Left colon (tissue), 2 donors: ENCODE measurements at places on chromosomes 5 and 9. TPM values are rescaled to one million over a fixed set of nuclear protein-coding genes. Genes with fewer than 3 reads are reported as not detected.

DNA sequence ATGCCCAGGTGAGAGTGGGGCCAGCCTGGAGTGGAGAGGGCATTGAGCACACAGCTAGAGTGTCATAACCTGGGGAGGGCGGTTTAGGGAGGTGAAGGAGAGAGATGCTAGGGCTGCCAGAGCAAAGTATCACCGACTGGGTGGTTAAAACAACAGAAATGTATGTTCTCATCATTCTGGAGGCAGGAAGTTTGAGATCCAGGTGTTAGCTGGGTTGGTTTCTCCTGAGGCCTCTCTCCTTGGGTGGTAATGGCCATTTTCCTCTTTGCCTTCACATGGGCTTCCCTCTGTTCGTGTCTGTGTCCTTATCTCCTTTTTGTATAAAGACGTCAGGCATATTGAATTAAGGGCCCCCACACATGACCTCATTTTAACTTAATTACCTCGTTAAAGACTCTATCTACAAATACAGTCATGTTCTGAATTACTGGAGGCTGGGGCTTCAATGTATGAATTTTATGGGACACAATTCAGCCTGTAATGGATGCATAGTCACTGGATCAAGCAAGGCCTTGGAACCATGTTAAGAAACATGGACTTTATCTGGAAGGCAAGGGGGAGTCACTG lies 118.6 kb upstream of the IL12B start:
- no peak for DNase-seq

GRCh38 chr5:77145666-77146065 lies 58.6 kb upstream of the ZBED3 start:
- no peak for DNase-seq

DNA sequence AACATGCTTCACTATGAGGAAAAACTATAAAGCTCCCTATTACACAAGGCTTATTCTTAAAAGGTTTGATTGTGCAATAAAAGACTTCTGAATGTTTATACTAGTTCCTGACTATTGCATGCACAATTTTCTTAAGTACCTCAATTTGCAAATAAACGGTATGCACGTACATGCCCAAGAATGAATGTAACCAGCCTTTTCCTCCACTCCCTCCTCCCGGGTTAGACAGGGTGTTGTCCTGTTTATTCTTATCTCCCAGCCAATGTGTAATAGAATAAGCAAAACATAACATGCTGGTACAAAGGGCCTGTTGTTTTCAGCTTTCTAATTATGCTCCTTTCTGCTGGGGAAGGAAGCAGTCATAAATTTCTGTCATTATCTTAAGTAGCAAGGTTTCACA lies 79.1 kb downstream of the AOPEP start:
- no peak for DNase-seq

DNA sequence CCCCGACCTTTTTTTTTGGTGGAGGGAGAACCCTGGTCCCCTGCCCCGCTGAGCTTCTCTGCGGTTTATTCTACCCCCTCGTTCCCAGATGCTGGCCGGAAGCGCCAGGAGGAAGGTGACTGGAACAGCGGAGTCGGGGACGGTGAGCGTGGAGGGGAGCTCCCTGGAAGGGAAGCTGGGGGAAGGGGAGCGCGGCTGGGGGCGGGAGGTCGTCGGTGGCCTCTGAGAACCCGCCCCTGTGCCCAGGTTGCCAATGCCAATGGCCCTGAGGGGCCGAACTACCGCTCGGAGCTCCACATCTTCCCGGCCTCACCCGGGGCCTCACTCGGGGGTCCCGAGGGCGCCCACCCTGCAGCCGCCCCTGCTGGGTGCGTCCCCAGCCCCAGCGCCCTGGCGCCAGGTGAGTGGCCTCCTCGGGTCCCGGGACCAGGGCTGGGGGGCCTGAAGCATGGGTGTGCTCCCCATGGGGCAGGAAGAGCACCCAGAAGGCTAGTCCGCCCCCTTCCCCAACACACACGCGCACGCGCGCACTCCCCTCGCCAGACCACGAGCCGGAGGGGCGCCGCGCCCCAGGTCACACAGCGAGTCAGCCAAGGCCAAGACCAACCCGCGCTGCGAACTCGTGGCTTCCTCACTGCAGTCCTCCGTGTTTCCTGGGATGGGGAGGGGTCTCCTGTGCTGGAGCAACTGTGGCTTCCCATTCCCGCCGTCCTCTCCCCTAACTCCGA lies 10.6 kb downstream of the MYOZ3 start:
- DNase-seq: no peak

- DNase-seq: no peak
These were observed at the start of gene EGFLAM for GRCh38 chr5:38258319-38259061. Gene EGFLAM, plus strand, starts transcription at chr5:38258559. Its CDS starts 196 bp downstream, at chr5:38258755.

DNA sequence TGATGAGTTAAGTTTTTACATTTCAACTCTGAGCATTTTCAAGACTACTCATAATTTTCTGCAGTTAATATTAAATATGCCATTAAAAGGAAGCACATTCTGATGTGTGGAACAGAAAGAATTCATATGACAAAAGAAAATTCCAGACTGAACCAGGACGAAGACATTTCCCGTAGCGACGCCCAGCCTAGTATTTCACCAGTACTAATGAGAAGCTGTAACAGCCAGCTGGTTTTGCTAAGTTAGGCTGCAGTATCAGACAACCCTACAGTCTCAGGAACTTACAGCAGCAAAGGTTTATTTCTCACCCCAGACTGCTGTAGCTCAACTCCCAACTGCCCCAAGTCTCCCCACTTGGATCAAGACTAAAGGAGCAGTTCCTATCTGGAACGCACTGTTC lies 91.6 kb downstream of the TMEM174 start:
- no peak for DNase-seq

DNA sequence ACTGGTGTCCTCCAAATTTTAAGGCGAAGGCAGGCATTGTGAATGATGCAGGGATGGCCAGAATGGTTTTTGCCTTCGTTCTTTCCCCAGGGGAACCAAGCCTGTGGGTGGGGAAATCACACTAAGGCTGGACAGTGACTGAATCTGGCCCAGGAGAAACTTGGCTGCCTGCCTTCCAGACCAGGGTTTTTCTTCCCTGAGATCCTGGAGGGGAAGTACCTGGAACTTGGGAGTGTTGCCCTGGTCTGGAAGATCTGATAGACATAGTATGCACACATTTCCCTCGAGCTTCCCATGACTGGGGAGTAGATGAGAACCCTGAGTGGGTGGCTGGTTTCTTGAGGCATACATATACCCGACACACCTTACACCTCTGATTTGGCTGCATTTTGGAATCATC lies 664 bp upstream of the IL11RA start:
- peak; percentile 62 for DNase-seq

The TAF1L gene
- not detected for total RNA-seq
